ENCODE measurements at places on chromosomes 5 and 9.

DNA sequence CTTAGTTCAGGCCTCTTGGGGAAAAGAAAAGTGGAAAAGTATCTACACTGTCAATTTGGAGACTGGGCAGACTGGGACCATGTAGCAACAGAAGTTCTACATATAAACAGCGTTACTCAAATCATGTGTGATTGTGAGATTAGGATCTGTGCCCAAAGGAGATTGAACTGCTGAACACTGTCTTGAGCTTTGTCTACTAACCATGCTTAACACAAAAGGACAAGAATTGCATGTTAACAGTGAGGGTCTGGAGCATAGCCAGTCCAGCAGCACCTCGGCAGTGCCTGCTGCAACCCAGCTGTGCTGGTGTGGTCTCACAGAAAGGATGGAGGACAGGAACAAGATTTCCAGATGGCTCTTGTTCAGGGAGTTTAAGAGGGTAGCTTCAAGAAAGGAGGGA is 5.7 kb downstream of the PAM start:
- peak overlapping the region; percentile 53 for H3K27ac ChIP-seq
- H3K4me1 ChIP-seq: peaks cover 95% of the 10 kb centered on the region
- DNase-seq: no peak
- H3K36me3 ChIP-seq: no peaks in the 10 kb centered on the region

DNA sequence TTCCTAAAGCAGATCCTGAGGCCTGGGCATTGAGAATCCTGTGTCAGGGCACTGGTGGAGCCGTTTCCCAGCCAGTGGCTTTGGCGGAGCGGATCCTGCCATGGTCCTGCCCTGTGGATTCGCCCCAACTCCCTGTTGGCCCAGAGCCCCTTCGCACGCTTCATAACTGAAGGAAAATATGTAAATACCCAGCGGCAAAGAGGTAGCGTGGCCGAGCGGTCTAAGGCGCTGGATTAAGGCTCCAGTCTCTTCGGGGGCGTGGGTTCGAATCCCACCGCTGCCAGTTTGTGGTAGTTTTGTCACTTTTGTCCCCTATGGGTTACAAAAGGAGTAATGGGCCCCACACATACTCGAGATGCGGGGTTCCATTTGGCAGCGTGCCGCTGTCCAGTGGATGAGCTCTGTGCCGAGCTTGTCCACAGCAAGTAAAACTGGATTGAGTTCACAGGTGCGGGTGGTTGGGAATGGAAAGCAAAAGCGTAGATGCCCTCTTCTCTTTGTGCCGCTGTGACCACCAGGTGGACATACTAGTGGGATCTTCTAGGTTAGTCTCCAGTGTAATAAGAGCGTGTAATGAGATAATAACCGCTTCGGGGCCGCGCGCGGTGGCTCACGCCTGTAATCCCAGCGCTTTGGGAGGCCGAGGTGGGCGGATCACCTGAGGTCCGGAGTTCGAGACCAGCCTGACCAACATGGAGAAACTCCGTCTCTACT is 17.3 kb downstream of the TRIM7 start:
- no peaks in the 10 kb centered on the region for H3K36me3 ChIP-seq
- H3K27me3 ChIP-seq: no peaks in the 10 kb centered on the region
- H3K27ac ChIP-seq: peak overlapping the region; percentile 97

DNA sequence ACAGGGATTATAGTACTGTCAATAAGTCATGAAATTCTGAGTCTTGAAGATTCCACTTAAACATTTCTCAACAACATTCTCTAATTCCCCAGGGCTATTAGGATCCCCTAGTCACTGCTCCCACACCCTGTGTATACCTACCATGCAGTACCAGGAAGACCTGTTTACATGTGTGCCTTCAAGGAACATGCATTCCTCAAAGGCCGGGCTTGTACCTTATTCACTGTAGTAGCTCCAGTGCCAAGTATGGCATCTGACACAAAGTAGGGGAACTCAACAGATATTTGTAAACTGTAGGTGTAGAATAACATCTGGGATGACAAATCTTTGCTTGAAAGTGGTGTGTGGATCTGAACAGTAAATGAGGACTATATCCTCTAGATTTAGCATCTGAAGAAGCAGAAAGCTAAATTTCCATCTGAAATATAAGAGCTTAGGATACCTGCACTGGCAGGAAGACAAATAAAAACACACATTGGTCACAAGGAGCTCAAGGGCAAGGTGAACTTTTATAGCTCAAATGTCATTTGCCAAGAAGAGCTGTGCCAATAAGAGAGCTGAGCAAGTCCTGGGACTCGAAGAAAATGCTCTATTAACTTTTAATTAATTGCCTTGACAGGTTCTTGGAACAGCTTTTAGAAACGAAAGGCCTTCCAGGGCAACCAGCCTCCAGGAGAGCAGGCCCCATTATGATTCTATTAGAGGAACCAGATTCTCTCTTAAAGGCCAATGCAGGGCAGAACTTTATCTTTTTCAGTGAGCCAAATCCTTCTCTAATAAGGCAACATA is 52.3 kb upstream of the MYOT start:
- H3K4me1 ChIP-seq: peaks cover 24% of the 10 kb centered on the region
- no peak overlapping the region for H3K4me3 ChIP-seq
- H3K36me3 ChIP-seq: peaks cover 9% of the 10 kb centered on the region
- DNase-seq: no peak

- no peaks in the 10 kb centered on the region for H3K27me3 ChIP-seq
- H3K4me1 ChIP-seq: peaks cover 9% of the 10 kb centered on the region
- peaks cover 9% of the 10 kb centered on the region for H3K36me3 ChIP-seq
- H3K4me3 ChIP-seq: no peak overlapping the region
- DNase-seq: no peak
- no peak overlapping the region for H3K27ac ChIP-seq
Observed at GRCh38 chr5:88924330-88924657, 41.3 kb upstream of the MEF2C start.

GRCh38 chr5:10635257-10635866 is 71.5 kb downstream of the ANKRD33B start:
- peaks cover 12% of the 10 kb centered on the region for H3K4me1 ChIP-seq
- H3K27ac ChIP-seq: no peak overlapping the region
- peaks cover 4% of the 10 kb centered on the region for H3K36me3 ChIP-seq
- no peak overlapping the region for H3K4me3 ChIP-seq
- H3K27me3 ChIP-seq: no peaks in the 10 kb centered on the region
- no peak for DNase-seq

Data from left ventricle myocardium inferior (tissue), 1 donor.